ENCODE measurements at places on chromosomes 3 and 15.

GRCh38 chr3:196992461-196993065, 23.9 kb upstream of the PIGZ start:
- no peak for DNase-seq

DNA sequence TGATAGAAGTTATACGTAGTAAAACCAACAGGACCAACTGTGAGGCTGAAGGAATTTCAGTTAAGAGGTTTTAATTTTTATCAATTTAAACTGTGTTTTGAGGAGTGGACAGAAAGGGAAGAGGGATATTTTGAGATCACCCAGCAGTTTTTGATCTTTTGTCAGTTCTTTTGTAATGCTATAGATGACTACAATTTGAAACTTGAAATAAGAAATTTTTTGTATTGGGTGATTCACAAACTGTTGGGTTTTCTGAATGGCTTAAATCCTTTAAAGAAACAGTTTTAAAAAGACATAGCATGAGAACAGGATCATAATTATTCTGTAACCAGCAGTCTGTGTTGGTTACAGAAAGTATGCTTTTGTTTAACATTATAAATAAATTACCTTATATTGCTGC, 67.4 kb downstream of the TCF12 start:
- no peak for DNase-seq

DNA sequence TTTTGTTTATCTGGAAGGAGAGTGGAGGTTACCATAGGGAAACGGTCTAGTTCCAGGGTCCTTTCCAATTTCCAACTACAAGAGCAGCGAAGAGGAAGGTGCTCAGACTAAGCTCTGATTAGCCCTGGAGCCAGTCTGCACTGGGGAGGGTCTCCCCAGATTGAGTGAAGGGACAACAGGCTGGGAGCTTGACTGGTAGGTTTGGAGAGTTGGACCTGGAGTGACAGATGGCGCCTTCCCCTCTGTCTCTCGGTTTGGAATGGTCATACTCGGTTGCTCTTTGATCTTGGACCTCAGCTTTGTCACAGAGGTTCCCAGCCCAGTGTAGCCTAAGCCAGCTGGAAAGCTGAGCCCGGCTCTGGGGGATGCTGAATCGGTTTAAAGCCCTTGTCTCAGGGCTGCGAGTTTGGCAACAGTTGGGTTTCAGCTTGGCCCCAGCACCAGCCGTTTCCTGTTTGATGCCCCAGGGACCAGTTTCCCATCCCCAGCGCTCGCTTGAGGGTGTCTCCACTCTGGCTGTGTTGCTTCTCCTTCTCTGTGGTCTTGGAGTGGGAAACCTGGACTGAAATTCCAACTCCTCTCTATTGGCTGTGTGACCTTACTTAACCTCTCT, 53.1 kb upstream of the ULK4 start:
- DNase-seq, result peak; percentile 30

- DNase-seq, result no peak
Observed at GRCh38 chr15:98719137-98719740, 70.9 kb downstream of the IGF1R start.

DNA sequence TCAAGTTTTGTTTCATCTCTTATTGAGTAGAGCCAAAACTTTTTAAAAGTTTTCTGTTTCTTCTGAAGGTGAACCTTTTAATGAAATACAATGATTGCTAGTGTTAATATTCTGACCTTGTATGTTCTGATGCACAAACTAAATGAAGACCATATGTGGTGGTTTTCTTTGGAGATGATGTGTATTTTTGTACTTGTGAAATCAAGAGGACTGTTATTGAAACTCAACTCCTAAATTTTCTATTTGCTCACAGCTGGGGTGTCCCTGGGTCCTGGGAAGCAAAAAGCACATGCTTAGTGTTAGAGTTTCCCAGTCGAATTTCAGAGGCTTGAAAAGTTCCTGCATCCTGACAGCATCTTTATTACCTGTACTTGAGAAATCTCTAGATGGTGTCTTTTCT, 1185.8 kb upstream of the ALCAM start:
- no peak for DNase-seq

- peak; percentile 54 for DNase-seq
Observed at GRCh38 chr3:101868534-101869464, 19.5 kb downstream of the NFKBIZ start.

- DNase-seq, result peak; percentile 38
Observed at GRCh38 chr3:186976837-186977750, 46.8 kb downstream of the ST6GAL1 start.

GRCh38 chr15:52120488-52120887, 7.9 kb upstream of the BCL2L10 start:
- no peak for DNase-seq

GRCh38 chr3:192848371-192849233, 69.1 kb downstream of the MB21D2 start:
- DNase-seq, result no peak

DNA sequence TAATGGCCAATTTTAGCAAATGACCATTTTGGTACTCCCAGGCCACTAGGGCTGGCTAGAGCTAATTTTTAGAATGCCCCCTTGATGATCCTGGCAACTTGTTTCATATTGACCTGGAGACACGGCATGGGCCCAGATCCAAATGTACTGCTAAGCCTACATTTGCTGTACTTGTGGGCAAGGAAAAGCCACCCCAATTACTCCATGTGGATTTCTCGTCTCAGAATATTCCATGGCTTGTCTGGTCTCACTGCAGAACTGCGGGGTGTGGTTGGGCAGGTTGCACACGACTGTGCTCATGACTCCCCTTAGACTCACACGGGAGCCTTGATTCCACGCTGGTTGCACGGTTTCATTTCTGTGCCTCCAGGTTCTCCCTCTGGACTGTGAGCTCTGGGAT, 140.9 kb downstream of the RPLP1 start:
- DNase-seq, result no peak

- DNase-seq, result peak; percentile 25
Observed at GRCh38 chr15:78992416-78993256, 47.8 kb upstream of the CTSH start.

GRCh38 chr3:172071780-172072330, 32.5 kb downstream of the FNDC3B start:
- no peak for DNase-seq

- no peak for DNase-seq
Observed at GRCh38 chr3:104909198-104909597, 457.5 kb upstream of the ALCAM start.
